Calu3 (cell line): ENCODE measurements at places on chromosomes 12 and 14. TPM values are rescaled to one million over a fixed set of nuclear protein-coding genes. Genes with fewer than 3 reads are reported as not detected.

The GPX2 gene
- total RNA-seq = 188 and 260 TPM in 2 replicates

The LALBA gene
- total RNA-seq = not detected in 2 replicates

The KRT72 gene
- not detected in 2 replicates for total RNA-seq

The NEMP1 gene
- 60.4 and 63.2 TPM in 2 replicates for total RNA-seq

The GPRC5D gene
- not detected in 2 replicates for total RNA-seq

DNA sequence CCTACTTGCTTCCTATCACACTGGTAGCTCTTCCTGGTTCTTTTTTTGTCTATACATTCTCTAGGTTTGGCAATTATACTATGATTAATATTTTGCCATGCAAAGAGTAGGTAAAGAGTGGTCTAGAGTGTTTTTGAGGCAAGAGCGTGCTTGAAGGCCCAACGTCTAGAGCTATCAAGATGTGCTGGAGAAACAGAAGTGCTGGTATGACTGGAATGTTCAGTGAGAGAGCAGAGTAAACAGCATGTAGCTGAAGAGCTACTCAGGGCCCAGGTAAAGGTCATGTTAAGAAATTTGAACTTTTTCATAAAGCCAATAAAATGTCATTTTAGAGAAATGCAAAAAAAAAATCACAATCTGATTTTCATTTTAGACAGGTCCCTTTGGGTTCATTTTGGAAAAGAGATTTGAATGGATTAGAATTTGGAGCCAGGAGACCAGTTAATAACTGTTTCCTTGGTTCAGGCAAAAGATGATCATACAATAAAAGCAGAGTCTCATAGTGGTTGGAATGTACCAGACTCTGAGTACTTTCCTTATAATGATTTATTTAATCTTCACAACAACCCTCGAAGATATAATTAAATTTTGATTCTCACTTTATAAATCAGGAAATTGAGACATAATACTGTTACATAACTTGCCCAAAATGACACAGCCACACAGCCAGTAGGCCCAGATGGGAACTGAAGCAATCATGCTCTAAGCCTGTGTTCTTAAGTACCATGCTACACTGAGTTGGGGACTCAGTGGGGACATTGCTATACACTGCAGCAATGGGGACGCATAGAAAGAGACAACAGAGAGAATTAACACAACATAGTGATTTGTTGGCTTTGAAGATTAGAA lies 350.1 kb downstream of the NELL2 start:
- no peak for DNase-seq

GRCh38 chr14:105484069-105484996 lies 2.4 kb upstream of the CRIP1 start:
- DNase-seq = no peak

DNA sequence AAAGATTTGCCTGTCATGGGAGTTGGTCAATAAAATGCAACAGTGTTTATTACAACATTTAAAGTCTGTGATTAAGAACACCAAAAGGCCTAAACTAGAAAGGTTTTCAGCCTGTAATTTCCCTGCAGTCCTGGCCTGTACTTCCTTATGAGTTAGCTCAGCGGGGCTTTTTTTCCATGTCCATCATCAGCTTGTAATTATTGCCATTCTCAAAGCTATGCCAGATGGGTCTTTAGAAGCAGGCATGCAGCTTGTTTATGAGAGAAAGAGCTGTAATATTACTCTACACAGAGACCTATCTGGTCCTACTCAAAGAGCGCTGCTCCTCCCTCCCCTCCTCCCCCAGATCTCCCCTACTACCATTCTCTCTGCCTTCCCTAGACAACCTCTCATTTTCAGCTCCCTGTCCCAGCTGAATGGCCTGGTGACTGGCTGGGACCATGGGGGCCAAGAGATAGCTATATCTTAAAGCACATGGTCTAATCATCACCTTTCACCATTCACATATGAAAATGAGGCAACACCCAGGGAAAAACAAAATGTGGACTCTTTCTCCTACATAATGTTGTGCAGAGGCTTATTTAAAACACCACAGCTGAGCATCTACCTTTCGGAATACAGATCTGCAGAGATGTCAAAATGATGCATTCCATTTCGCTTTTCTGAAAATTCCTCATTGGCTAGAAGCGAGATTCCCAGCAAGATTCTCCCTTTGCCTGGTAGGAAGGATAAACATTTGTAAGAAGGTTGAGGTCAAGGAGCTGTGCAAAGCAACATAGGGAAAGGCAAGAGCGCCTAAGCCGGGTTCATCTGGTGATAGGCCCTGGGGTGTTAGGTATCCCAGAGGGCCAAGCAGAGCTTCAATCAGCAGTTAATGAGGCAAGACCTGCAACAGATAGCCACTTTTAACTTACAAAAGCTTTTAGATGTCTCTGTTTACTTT lies 209.7 kb upstream of the CDKN3 start:
- no peak for DNase-seq

DNA sequence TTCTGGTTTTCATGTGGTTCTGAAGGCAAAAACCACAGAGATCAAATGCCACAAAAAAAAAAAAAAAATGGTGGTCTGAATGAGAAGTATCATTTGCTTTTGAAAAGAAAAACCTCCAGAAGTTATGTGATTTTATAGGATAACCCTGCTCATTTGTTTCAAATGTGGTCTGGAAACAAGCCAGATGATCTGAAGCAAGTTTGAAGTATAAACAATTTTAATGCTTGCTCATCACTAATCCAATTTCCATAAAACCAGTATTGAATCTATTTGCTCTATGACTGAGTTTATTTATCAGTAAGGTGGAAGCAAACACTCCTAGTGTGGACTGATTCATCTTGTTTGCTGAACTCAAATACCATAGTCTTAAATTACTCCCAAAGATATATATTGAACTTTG lies 407.3 kb upstream of the FLRT2 start:
- DNase-seq = no peak

- DNase-seq = no peak
Observed at GRCh38 chr12:3928538-3929184, 55.5 kb upstream of the PARP11 start.

GRCh38 chr14:98192946-98193345 lies 1079.1 kb downstream of the BCL11B start:
- no peak for DNase-seq

DNA sequence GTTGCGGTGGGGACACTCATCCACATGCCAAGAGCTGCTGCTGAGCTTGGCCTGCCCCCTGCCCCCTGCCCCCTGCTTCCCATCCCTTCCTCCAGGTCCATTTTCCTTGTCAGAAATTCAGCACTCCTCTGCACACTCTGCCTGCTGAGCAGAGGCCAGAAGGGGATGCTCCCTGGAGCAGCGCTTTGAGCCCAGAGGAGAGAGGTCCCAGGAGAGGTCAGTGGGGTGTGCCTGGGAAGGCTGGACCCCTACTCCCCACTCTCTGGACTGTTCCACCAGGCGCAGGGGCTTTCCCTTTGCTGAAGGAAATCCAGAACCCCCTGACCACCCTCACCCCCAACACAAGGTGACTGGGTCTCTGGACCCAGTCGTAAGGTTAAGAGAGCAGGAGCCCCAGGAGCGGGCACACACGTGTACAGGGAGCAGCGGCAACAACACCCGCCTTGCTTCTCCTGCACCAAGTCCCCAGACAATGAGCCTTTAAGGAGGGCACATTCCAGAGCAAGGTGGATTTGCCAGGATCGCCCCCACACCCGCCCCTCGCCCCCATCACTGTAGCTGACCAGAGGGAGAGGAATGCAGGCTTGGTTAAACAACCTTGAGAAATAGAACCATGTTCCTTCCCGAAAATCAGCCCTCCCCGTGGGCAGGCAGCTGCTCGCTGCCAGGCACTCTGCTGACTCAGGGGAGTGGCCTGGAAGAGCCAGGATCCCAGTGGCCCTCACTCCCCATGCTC lies 30.7 kb downstream of the ISCA2 start:
- peak; percentile 22 for DNase-seq

DNA sequence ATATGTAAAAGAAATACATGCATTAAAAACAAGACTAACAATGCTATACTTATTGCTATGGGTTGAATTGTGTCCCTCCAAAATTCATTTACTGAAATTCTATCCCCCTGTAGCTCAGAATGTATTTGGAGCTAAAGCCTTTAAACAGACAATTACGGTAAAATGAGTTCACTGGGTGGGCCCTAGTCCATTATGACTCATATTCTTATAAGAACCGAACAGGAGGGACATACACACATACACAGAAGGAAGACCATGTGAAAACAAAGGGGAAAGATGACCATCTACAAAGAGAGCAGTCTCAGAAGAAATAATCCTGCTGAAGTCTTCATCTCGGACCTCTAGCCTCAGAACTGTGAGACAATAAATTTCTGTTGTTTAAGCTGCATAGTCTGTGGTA lies 77.1 kb upstream of the ANKS1B start:
- no peak for DNase-seq

GRCh38 chr14:75223664-75224154 lies 47.3 kb upstream of the TMED10 start:
- DNase-seq = peak; percentile 16

DNA sequence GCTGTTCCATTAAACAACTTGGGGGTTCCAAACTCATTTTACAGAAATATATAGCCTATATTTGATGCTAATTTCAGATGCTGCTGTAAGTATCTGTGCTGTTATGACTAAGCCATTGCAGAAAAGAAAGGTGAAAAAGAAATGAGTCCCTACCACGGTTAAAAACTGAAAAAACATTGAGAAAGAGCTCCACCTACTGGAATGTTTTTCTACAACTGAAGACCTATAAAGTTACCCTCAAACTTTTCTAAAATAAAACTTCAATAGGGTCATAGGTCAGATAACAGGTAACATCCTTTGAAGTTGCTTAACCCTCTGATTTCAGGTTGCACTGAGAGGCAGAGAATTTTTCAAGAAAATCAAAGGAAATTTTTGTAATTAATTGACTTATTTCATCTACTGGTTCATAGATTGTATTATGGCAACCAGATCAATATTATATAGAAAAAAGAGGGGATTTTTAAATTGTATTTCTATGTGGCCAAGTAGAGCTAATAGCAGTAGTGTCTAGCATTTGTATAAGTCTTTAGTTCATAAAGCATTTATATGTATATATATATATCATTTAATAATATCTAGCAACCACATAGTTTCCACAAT lies 279.9 kb downstream of the RPS29 start:
- no peak for DNase-seq

DNA sequence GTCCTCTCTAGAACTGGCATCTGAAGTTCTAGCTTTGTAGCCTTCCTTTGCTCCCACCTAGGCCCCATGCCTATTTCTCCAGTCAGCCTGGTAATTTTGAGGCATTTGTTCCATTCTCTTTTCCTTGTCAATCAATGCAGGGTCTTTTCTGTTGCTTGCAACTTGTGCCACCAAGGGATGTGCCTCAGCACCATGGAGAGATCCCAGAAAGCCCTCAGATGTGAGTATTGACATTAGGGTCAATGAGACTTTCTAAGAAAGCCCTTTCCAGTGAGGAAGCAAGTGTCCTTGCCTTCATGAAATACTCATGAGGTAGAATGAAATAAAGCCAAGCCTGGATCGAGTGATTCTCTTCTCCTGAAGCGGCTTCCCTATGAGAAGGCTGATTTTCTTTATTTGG lies 213.9 kb downstream of the SLC15A4 start:
- no peak for DNase-seq

DNA sequence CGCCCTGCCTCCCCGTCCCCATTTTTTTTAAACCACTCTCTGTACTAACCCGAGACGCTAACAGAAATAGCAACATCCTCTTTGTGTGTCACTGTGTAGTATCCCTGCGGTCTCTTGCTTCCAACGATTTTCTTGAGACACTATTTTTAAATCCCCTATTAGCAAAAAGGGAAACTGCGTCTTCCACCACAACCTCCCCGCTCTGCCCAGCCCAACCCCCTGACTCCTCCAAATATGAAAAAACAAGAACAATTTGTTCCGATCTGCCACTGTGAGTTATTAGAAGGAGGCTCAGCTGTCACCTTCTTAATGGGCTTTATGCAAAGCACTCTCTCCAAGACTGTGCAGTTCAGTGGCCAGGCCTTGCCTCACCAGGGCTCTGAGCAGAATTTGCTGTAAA lies 76.3 kb downstream of the MAP1LC3B2 start:
- no peak for DNase-seq

DNA sequence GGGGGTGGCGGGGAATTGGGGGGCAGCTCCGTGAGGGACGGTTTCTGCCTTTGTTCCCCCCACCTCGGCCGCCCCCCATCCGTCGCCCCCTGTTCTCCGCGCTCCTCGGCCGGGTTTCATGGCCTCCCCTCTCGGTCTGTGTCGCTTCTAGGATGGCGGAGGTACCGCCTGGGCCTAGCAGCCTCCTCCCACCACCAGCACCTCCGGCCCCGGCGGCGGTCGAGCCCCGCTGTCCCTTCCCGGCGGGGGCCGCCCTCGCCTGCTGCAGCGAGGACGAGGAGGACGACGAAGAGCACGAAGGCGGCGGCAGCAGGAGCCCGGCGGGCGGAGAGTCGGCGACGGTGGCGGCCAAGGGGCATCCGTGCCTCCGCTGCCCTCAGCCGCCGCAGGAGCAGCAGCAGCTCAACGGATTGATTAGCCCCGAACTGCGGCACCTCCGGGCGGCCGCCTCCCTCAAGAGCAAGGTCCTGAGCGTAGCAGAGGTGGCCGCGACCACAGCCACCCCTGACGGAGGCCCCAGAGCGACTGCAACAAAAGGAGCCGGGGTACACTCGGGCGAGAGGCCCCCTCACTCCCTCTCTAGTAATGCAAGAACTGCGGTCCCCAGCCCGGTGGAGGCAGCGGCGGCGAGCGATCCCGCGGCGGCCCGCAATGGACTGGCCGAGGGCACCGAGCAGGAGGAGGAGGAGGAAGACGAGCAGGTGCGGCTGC lies 575 bp downstream of the NAA30 start:
- peak; percentile 38 for DNase-seq

DNA sequence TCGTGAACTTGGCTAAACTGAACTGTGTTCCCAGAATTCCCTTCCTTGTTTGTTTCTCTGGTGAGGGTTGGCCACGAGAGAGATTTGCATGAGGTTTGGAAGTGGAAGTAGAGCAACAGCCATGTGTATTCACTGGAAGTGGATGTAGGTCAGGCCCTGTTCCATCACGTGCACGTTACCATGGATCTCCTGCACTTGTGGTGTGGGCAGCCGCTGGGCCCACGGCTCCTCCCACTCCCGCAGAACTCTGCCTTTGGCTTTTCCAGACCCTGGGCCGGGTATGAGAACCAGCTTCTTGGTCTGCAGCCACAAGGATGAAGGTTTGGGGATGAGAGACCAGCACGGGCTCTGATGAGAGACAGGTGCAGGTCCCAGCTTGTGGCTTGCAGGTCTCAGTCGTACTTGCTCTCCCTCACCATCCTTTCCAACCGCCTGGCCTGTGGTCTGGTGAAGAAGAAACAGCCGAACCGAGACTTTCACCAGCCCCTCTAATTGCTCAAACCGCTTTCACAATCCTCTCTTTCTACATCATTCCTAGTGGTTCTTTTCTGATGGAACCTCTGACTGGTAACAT lies 94.9 kb downstream of the DUSP16 start:
- DNase-seq = no peak

GRCh38 chr14:66884149-66884548 lies 305.1 kb upstream of the GARIN2 start:
- no peak for DNase-seq
